ENCODE measurements at places on chromosomes 6 and 20. TPM values are rescaled to one million over a fixed set of nuclear protein-coding genes. Genes with fewer than 3 reads are reported as not detected.

RBM24 gene
- 0.11 TPM for total RNA-seq

NKAIN2 gene
- 0.11 TPM for total RNA-seq

PSORS1C1 gene
- 41.2 TPM for total RNA-seq

PDYN gene
- total RNA-seq: not detected

STMND1 gene
- total RNA-seq: not detected

SLA2 gene
- total RNA-seq: not detected

Measured in placental epithelial cell (primary cell).